Calu3 (cell line): ENCODE measurements at places on chromosomes 2 and 18.

DNA sequence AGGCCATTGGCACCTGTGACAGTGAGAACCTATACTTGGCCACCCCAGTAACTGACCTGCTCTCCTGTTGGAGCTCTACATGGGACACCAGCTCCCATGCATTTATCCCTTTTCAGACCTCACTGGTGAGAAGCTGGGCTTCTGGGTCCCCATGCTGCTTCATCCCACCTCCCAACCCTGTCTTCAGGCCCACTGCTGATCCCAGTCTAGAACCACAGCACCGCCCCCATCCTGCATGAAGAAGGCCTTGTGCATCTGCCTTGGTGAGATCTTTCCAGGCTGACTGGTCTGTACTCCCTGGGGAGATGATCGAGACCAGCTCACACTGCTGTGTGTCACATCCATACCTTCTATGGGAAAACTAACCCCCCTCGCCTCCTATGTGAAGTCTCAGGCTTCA lies 22.7 kb downstream of the TTC32 start:
- no peak for DNase-seq

- DNase-seq, result no peak
Measured at GRCh38 chr2:113166187-113166645, 7.6 kb upstream of the PSD4 start.

GRCh38 chr2:49306925-49307324 lies 152.6 kb upstream of the FSHR start:
- DNase-seq, result no peak

DNA sequence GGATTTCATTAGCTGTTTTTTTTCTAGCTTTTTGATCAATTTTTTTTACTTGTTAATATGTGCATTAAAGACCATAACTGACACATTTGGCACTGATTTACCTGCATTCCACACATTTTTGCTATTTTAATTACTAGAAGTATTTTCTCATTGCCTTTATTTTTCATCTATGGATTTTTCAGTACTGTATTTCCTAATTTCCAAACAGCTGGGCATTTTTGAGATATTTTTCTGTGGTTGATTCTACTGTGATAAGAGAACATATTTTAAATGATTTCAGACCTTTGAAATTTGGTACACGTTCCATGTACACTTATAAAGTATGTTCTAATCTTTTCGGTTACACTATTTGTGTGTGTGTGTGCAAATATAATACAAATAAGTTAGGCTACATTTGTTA lies 135.3 kb downstream of the PARD3B start:
- no peak for DNase-seq

DNA sequence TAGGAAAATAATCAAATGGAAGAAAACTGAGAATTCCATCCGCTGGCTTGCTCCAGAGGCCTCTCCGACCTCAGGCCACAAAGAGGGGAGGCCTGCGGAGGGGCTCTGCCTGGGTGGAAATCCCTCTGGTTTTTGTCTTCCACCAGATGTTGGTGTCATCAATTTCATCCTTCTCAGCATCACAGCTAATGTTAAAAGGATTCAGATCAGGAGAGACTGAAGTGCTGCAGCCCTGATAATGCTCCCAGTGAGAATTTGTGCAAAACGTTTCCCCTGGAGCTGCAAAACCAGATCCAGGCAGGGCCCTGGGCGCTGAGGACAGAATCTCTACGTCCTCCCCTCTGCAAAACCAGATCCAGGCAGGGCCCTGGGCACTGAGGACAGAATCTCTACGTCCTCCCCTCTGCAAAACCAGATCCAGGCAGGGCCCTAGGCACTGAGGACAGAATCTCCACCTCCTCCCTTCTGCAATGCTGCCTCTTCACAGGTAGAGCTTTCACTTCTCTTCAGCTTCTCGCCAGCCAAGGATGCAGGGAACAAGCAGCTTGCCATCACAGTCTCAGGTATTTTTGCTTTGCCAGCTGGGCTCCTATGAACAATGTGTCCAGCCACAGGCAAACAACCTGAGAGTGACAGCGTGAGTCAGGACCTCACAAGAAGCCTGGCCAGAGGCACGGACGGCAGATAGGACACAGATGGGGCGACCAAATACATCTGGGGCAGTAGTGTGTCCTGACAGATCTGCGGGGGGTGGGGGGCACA lies 81.2 kb downstream of the TMEM18 start:
- no peak for DNase-seq
